ENCODE measurements at places on chromosomes 3 and 15.

DNA sequence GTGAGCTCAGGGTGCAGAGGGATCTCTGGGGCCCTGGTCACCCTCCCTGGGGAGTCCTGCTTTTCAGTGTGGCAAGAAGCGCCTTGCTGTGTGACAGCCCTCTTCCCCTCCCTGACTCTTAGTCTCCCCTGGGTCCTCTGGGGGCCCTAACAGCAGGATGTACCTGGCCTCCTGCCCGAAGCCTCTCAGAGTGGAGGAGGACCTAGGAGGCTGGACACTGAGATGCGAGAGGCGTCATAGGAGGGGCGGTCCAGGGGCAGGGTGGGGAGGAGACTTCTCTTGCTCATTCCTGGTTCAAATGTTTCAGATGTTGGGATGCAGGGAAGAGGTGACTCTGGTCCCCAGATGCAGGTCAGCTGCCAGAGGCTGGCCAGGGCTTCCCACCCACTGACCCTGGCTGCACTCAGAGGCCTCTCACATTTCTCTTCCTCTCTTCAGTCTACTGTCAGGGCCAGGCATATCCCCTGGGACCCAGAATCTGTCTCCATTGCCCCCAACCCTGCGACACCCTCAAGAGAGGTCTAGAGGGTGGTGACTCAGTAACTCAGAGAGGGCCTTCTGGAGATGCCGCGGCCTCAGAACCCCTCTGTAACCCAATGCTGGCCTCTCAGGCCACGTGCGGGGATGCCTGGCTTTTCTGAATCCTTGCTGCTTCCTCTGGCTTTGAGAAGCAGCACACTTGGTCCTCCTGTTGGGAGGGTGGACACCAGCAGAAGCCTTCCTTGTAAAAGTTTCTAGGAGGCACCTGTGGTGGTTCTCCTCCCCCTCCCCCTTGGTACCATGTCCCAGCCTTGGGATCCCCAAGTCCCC is 25.9 kb downstream of the SNX33 start:
- DNase-seq = no peak

- DNase-seq = no peak
Observed at GRCh38 chr3:108393128-108393900, 97.0 kb downstream of the HHLA2 start.

DNA sequence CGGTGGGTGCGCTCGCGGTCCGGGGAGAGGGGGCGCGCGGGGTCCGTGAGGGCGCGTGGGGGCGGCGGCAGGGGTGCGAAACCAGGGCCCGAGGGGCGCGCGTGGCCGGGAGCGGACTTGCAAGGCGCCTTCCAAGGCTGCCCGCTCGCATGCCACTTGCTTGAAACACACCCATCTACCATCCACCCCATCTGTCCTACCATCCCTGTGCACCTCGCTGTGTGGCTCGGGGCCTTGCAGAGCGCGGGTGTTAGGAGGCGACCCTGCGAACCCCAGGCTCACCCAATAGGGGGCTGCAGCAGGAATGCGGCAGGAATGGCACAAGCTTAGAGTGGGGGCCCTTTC is 240 bp downstream of the CFAP100 start:
- DNase-seq = no peak

GRCh38 chr3:195839260-195840010 is 27.7 kb upstream of the MUC4 start:
- DNase-seq = no peak

DNA sequence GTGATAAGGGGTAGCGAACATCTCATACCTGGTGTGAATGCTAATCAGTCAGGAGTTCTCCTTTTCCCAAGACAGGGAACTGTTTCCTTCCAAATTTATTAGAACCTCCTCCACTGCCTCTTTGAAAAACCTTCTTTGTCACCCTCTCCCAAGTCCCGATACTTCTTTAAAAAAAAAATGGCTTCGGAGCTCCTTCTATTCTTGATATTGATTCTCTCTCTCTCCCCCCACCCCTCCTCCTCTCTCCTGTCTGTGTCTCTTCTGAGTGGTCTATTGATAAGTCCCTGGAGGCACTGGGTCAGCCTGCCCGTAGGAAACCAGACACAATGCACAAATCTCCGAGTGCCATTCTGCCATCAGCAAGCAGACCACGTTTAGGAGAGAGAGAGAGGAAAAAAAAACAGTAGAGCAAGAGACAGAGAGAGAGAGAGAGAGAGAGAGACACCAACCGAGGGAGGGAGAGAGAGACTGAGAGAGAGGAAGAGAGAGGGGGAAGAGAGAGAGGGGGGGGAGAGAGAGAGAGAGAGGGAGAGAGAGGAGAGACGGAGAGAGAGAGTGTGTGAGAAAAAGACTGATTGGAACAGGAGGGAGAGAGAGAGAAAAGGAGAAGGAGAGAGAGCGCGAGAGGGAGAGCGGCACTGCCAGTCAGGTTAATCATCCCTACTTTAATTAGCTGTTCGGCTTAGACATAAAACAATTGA is 160.9 kb downstream of the TIGIT start:
- no peak for DNase-seq

GRCh38 chr3:178275793-178276192 is 260.4 kb upstream of the KCNMB2 start:
- DNase-seq = no peak

DNA sequence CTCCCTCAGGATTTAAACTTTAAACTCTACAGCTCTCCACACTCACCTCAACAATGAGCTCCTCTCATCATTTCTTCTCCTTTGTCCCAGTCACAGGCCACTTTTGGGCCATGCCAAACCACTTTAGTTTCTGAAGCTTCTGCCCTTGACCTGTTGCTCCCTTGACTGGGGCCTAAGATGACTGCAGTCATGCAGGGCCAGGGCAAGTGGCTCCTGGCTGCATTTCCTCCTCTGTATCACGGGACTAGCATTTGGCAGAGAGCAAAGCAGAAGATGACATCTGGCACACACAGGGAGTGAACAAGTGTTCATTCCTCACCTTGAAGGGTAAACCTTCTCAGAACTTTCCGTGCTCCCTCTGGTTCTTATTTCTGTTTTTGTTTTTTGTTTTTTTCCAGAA is 136.9 kb downstream of the PDE8A start:
- DNase-seq = no peak

DNA sequence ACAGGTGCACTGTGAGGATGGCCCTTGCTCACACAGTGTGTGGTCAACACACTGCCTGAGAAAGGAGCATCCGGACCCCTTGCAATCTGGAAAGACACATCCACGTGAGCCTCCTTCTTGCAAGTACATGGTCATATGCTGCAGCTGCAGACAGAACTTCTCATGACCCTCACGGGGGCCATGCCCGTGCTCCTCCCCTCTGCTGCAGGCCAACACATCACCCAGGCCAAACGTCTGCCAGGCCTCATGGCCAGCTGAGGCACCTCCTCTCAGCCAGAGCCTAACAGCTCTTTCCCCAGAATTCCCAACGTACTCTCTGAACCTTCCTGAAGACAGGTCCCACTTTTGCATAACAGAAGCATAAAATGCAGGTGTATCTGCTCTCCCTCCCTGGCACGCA is 25.3 kb downstream of the SLC41A3 start:
- DNase-seq = no peak

- no peak for DNase-seq
Observed at GRCh38 chr3:49120096-49120437, 556 bp downstream of the USP19 start.

DNA sequence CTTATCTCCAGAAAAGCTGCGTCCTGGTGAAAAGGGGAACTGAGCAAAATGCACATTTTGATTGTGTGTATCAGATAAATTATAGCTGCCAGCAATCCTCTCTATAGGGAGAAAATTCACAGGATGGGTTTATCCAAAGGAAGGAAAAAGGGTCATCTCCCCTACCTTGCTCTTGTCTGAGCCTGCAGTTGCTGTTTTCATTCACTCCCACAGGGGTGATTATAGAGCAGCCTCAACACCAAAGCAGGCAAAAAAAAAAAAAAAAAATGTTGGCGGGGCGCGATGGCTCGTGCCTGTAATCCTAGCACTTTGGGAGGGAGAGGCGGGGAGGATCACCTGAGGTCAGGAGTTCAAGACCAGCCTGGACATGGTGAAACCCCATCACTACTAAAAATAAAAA is 333.7 kb downstream of the ROBO2 start:
- no peak for DNase-seq

DNA sequence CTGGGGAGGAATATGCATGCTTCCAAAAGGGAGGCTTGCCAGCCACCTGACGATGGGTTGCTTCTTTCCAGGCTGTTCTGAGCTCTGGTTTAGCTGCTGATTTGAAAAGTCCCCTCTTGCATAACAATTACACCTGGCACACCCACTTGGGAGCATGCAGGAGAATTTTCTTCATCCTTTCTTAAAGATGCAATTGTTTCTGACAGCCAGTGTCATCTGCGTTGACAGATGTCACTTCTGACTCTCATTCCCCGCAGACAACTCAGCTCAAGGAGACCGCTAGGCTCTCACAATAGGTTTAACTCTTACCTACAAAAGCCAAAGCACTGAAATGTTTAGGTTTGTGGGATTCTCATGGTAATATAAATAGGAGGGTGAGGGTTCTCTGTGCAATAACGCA is 185.6 kb upstream of the SYNPR start:
- DNase-seq = no peak

DNA sequence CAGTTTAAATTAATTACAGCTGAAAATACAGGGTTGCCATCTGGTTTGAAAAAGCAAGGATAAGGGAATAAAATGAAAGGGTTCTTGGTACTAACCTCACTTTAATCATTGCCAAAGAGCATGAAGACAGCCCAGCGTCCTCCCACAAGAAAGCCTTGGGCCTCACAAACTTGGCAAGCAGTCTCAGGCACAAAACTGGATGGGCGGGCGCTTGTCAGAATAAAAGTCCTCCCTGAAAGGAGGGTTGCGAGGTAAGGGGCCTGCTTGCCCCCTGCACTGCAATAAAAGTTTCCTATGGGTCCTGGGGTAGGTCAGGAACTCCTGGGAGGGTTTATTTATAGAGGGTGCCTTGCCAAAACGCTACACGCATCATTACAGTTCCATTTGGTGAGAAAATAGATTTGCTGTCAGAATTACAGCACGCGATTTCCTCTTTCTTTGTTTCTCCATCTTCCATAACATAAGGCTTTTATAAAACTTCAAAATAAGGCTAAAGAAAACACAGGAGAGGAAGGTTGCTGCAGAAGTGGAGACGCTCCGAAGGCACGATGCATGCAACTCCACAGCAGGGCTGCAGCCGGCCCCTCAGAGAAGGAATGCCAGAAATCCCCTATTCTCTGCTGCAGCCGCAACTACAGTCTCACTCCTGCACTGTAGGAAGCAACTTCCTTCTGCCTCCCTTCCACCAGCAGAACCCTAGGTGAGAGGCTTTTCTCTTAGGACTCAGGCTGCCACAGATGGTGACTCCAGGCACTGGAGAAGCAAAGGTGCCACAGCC is 61.3 kb downstream of the VGLL4 start:
- DNase-seq = no peak

DNA sequence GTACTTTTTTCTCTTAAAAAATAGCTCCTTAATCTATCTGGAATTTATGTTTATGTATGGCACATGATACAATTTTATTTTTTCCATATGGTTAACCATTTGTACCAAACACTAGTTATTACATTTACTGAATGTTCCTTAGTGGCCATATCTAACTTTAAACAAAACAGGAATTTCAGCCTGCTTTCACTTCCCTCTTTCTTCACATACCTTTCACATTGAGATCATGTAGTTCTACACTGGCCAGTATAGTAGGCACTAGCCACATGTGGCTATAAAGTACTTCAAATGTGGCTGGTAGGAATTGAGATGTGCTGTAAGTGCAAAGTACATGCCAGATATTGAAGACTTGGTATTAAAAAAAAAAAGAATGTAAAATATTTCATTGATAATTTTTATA is 4.7 kb upstream of the RYK start:
- DNase-seq = no peak

DNA sequence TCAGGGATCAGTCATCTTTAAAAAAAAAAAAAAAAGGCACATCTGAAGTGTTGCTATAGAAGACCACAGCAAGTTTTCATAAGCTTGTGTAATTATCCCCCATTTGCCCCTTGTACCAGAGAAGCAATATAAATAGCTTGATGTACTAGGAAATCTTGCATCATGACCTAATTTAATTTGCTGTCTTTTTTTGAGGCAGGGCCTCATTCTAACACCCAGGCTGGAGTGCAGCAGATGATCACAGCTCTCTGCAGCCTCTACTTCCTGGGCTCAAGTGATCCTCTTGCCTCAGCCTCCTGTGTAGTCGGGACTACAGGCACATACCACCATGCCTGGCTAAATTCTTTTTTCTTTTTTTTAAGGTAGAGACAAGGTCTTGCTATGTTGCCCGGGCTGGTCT is 88.7 kb downstream of the ARIH1 start:
- DNase-seq = no peak

DNA sequence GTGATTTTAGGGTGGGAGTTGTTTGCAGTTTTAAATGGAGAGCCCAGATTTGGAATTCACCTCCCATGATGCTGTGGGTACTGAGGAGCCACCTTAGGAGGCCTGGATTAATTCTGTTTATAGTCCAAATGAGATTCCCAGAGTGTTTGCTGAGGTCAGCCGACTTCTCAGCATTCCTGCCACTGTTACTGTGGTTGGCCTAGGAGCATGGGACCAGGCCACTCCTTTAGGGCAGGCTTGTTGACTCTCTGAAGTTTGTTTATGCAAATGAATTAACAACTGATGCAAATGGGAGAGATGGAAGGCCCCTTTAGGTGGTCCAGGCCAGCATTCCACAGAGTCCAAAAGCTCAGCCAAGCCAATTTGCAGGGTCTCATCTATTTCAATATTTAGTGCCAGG is 46.1 kb downstream of the CACNA2D3 start:
- DNase-seq = no peak

DNA sequence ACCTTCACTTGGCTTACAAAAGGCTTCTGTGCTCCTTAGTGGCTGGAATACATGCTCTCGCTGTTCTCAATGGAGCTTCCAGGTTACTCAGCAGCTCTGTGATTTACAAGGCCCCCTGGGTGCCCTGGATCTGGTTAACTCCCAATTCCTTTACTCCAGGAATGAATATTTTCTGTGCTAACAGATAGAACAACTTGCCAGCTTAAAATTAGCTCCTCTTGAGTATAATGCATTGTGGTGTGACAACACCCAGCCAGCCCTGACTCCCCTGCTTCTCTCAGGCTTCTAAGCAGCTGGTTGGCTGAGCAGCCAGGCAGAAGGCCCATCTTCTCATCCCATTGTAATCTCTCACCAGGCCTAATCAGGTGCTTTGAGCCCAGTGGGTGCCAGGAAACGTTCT is 246.4 kb downstream of the ALCAM start:
- DNase-seq = no peak
